ENCODE measurements at places on chromosomes 7 and 10. TPM values are rescaled to one million over a fixed set of nuclear protein-coding genes. Genes with fewer than 3 reads are reported as not detected.

Gene INA
- total RNA-seq, result 0.42 TPM

Gene FGFBP3
- not detected for total RNA-seq

Gene PCDH15
- not detected for total RNA-seq

Gene SLC18A3
- not detected for total RNA-seq

Gene GATAD1
- 14.6 TPM for total RNA-seq

Gene OR6B1
- not detected for total RNA-seq

Gene PARP12
- 21.4 TPM for total RNA-seq

Gene OR2A7
- total RNA-seq, result not detected

Gene METTL27
- 0.91 TPM for total RNA-seq

Gene PIP
- total RNA-seq, result not detected

Gene CALML5
- not detected for total RNA-seq

Gene CTAGE6
- not detected for total RNA-seq

Gene ATAD1
- 63.7 TPM for total RNA-seq

Gene UFSP1
- 3.1 TPM for total RNA-seq

Gene MMRN2
- total RNA-seq, result not detected

Gene CALCR
- total RNA-seq, result not detected

Gene LIPK
- not detected for total RNA-seq

Gene GUSB
- total RNA-seq, result 70.8 TPM

Gene VKORC1L1
- 11.0 TPM for total RNA-seq

Gene ANKRD30A
- not detected for total RNA-seq
